Activated naive CD8-positive, alpha-beta T cell treated with anti-CD3 and anti-CD28 coated beads for 36 hours (primary cell): ENCODE measurements at places on chromosomes 2 and 18. TPM values are rescaled to one million over a fixed set of nuclear protein-coding genes. Genes with fewer than 3 reads are reported as not detected.

C18orf54 gene
- 6.5 TPM for total RNA-seq

DNA sequence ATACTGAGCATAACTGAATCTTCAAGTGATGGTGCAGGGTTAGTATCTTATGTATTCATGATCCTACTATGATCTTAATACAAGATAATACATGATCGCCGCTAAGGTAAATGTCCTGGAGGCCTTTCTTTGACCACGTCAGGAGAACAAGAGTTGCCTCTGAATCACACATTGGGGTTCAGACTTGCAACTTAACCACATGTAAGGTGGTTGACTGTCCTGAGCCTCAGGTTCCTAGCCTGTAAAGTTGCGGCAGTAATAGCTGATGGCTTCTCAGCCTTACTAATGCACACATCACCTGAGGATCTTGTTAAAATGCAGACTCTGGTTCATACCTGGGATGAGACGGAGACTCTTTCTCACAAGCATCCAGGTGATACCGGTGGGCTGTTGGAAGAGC lies 112.5 kb downstream of the MGAT5 start:
- peaks cover 24% of the 10 kb centered on the region for H3K36me3 ChIP-seq
- H3K4me3 ChIP-seq = no peak overlapping the region
- no peak overlapping the region for H3K27ac ChIP-seq
- no peaks in the 10 kb centered on the region for H3K27me3 ChIP-seq
- peaks cover 35% of the 10 kb centered on the region for H3K4me1 ChIP-seq

SLC1A4 gene
- total RNA-seq = 17.6 TPM

- no peak for DNase-seq
- H3K4me3 ChIP-seq = no peak overlapping the region
- H3K27ac ChIP-seq = peak overlapping the region; percentile 39
- H3K27me3 ChIP-seq = no peaks in the 10 kb centered on the region
- peaks cover 63% of the 10 kb centered on the region for H3K36me3 ChIP-seq
- H3K4me1 ChIP-seq = peaks cover 48% of the 10 kb centered on the region
Observed at GRCh38 chr2:230267556-230267955, 42.0 kb downstream of the SP140 start.

GRCh38 chr2:172671501-172671900 lies 64.1 kb upstream of the RAPGEF4 start:
- H3K36me3 ChIP-seq = peaks cover 3% of the 10 kb centered on the region
- H3K27ac ChIP-seq = no peak overlapping the region
- no peak for DNase-seq
- no peaks in the 10 kb centered on the region for H3K27me3 ChIP-seq
- no peak overlapping the region for H3K4me3 ChIP-seq
- H3K4me1 ChIP-seq = peaks cover 5% of the 10 kb centered on the region

VWA3B gene
- total RNA-seq = not detected

- H3K27ac ChIP-seq = no peak overlapping the region
- peaks cover 44% of the 10 kb centered on the region for H3K36me3 ChIP-seq
- peaks cover 7% of the 10 kb centered on the region for H3K4me1 ChIP-seq
- DNase-seq = no peak
Observed at GRCh38 chr2:32108111-32108510, 44.8 kb downstream of the SPAST start.

DNA sequence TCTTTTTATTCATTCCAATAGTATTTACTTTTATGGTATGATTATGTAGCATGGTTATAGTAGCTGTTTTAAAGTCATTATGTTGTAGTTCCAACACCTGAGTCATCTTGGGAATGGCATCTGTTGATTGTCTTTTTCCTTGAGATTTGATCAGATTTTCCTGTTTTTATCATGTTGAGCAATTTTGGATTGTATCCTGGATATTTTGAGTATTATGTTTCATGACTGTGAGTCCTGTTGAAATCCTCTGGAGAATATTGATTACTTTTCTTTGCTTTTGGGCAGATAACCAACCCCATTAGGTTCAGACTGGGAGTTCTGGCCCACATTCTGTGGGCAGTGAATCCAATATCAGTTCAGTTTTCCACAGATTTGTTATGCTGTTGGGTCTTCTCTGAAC lies 163.2 kb upstream of the SPRED2 start:
- H3K36me3 ChIP-seq = no peaks in the 10 kb centered on the region
- H3K27ac ChIP-seq = no peak overlapping the region
- DNase-seq = no peak
- H3K4me3 ChIP-seq = no peak overlapping the region
- H3K27me3 ChIP-seq = no peaks in the 10 kb centered on the region
- H3K4me1 ChIP-seq = no peaks in the 10 kb centered on the region

- H3K4me1 ChIP-seq = no peaks in the 10 kb centered on the region
- H3K27me3 ChIP-seq = no peaks in the 10 kb centered on the region
- no peaks in the 10 kb centered on the region for H3K36me3 ChIP-seq
- no peak overlapping the region for H3K4me3 ChIP-seq
Observed at GRCh38 chr2:142672698-142673097, 204.8 kb upstream of the KYNU start.

- H3K27ac ChIP-seq = no peak overlapping the region
- DNase-seq = no peak
- H3K4me1 ChIP-seq = peaks cover 6% of the 10 kb centered on the region
- H3K36me3 ChIP-seq = peaks cover 6% of the 10 kb centered on the region
- no peaks in the 10 kb centered on the region for H3K27me3 ChIP-seq
Observed at GRCh38 chr2:134417968-134418582, 164.2 kb downstream of the MGAT5 start.

DNA sequence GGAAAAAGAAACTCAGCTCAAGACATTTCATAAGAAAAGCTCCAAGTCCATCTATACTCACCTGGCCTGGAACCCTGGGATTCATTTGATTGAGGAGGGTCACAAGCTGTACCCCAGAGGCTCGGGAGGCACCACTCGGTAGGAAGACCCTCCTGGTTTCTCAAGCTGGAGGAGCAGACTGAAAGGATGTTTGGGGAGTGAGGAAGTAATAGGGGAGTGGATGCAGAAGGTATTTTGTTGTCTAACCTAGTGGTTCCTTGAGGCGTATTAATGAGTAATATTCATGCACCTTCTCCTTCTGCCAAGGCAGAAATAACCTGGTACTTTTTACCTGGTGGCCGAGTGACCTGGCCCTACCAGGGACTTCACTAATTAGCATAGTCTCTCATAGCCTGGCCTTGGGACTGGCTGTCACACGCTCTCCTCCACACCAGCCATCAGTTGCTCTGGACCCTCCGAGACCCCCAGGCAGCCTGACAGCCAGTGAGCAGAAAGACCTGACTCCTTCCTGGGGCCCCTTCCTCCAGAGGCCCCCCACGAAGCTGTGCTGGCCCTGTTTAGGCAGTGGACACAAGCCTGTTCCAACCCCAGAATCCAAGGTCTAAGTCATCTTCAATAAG lies 161.4 kb downstream of the BCL2 start:
- peak overlapping the region; percentile 85 for H3K4me3 ChIP-seq
- peaks cover 58% of the 10 kb centered on the region for H3K36me3 ChIP-seq
- H3K27ac ChIP-seq = peak overlapping the region; percentile 98
- H3K27me3 ChIP-seq = no peaks in the 10 kb centered on the region

NTSR2 gene
- not detected for total RNA-seq

CRYGD gene
- total RNA-seq = not detected

DNA sequence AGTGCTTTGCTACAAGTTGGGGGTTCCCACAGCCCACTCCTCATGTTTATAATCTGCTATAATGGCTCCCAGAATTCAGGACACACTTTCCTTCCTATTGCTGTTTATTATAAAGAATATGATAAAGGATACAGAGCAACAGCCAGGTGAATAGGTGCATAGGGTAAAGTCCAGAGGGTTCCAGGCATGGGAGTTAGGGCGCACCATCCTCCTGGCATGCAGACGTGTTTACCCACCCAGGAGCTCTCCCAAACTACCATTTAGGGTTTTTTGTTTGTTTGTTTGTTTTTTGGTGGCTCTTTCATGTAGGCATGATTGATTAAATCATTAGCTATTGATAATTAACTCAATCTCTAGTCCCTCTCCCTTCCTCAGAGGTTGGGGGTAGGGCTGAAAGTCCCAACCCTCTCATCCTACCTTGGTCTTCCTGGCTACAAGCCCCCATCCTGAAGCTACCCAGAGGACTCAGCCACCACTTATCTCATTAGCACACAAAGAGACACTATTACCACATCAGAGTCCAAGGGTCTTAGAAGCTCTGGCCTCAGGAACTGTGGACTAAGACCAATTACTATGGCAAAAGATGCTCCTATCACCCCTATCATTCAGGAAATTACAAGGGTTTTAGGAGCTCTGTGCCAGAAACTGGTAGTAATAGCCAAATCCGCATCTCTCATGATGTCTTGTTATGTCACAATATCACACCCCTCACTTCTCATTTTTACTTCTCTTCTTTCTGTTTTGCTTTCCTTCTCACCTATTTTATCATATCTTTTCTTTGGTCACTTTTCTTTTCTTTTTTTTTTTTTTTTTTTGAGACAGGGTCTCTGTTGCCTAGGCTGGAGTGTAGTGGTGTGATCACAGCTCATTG lies 154.9 kb upstream of the TTC39C start:
- H3K36me3 ChIP-seq = peaks cover 4% of the 10 kb centered on the region
- no peak overlapping the region for H3K4me3 ChIP-seq
- peaks cover 31% of the 10 kb centered on the region for H3K4me1 ChIP-seq
- no peaks in the 10 kb centered on the region for H3K27me3 ChIP-seq
- no peak overlapping the region for H3K27ac ChIP-seq

DNA sequence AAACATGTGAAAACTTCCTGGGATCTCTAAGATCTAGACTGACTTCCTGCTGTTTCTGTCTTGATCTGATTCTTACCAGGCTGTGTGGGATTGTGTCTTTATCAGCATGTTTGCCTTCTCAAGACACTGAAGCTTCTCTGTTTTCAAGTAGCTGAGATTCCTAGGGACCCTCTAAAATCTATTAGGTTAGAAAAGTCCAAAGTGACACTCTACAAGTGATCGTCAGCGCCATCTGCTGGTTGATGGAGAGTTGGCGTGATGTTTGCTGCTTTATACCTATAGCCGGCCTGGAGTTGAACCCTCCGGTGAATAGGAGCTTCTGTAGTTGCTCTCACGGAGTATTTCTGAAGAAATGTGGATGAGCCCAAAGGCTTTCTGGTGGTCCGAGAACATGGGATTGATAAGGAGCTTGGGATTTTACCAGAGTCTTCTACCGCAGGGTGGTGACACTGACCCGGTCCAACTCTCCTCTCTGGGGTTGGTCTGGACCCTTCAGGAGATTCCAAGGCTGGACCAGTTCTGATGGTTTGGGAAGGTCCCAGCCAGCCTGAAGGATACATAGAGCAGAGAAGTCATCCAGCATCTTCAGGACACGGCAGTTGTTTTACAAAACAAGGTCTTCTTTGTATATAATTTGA lies 96.0 kb upstream of the TTC39C start:
- DNase-seq = peak; percentile 71
- H3K4me3 ChIP-seq = no peak overlapping the region
- peaks cover 8% of the 10 kb centered on the region for H3K27me3 ChIP-seq
- H3K36me3 ChIP-seq = no peaks in the 10 kb centered on the region
- no peaks in the 10 kb centered on the region for H3K4me1 ChIP-seq
- H3K27ac ChIP-seq = no peak overlapping the region

- peaks cover 9% of the 10 kb centered on the region for H3K4me1 ChIP-seq
- H3K36me3 ChIP-seq = peaks cover 4% of the 10 kb centered on the region
- no peak overlapping the region for H3K4me3 ChIP-seq
- DNase-seq = no peak
- no peak overlapping the region for H3K27ac ChIP-seq
Observed at GRCh38 chr2:110820128-110820527, 87.8 kb downstream of the ACOXL start.

RNF103 gene
- total RNA-seq = 12.2 TPM

DNA sequence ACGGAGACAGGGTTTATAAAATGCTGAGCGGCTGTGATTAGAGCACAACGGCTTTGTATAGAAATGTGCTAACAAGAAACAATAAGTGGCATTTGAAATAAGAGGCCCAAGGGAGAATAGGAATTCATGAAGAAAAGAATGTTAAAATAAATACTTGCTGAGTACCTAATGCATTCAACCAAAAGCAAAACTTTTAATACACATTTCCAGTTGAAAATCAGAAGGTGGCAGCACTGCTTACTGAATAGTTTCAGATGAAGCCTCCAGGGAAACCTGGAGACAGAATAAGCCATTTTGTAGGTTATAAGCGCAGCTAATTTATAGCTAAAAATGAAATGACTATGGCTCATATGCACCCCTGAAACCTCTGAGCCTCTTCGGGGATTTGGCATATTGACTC lies 286.6 kb downstream of the DPP10 start:
- no peaks in the 10 kb centered on the region for H3K36me3 ChIP-seq
- H3K27ac ChIP-seq = no peak overlapping the region
- H3K4me3 ChIP-seq = no peak overlapping the region
- no peaks in the 10 kb centered on the region for H3K4me1 ChIP-seq
- DNase-seq = no peak
- H3K27me3 ChIP-seq = no peaks in the 10 kb centered on the region

DNA sequence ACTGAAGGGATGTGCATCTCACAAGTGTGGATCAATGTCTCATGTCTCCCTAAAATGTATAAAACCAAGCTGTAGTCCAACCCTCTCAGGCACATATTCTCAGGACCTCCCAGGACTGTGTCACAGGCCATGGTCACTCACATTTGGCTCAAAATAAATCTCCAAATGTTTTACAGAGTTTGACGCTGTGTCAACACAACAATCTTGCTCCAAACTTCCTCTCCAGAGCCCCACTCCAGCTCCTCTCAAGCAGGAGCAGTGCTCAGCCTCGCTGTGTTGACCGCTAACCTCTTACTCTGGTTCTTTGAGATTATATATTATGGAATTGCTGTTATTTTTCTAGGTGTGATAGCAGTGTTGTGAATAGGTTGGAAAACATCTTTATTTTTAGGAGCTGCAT lies 56.2 kb downstream of the CYP27C1 start:
- H3K27me3 ChIP-seq = no peaks in the 10 kb centered on the region
- no peaks in the 10 kb centered on the region for H3K4me1 ChIP-seq
- no peak for DNase-seq
- H3K27ac ChIP-seq = no peak overlapping the region
- H3K4me3 ChIP-seq = no peak overlapping the region

- H3K27me3 ChIP-seq = peaks cover 4% of the 10 kb centered on the region
- peaks cover 15% of the 10 kb centered on the region for H3K4me1 ChIP-seq
- no peak for DNase-seq
- H3K4me3 ChIP-seq = no peak overlapping the region
Observed at GRCh38 chr2:73822276-73822675, 6.5 kb upstream of the STAMBP start.

INHBB gene
- not detected for total RNA-seq

LGALSL gene
- 4.0 TPM for total RNA-seq

DNA sequence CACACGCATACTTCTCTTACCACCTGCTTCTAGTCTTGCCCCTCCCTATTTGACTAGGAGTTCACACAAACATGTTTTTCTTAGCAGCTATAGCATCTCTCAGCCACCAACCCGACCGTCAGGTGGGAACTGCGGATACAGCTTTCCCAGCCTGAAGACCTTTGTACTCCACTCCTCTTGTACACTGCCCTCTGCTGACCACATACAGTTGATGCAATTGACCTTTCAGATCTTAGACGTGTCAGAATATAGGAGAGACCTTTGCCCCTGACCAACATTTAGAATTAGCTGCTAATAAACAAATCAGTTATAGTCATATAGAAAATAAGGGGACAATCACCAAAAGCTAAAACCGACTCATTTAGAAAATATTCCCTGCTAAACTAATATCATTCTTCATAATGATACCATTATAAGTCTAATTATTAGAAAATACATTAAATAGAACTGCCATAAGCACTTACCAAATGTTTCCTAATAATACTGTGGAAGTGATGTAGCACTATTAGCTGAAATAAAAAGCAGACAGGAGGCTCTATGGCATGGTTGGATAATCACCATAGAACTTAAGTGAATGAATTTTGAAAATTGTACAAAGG lies 208.4 kb downstream of the RAD51AP2 start:
- no peak overlapping the region for H3K4me3 ChIP-seq
- no peaks in the 10 kb centered on the region for H3K36me3 ChIP-seq
- no peak for DNase-seq
- H3K27ac ChIP-seq = no peak overlapping the region
- peaks cover 7% of the 10 kb centered on the region for H3K27me3 ChIP-seq
